Stimulated activated CD4-positive, alpha-beta T cell treated with anti-CD3 and anti-CD28 coated beads, Interleukin-4, amount 100 ng/mL, for 4 hours (primary cell): ENCODE measurements at places on chromosomes 2 and 18.

- no peak for DNase-seq
Measured at GRCh38 chr2:209380293-209380692, 43.6 kb upstream of the MAP2 start.

GRCh38 chr2:9984871-9985480 is 33.5 kb downstream of the GRHL1 start:
- DNase-seq, result no peak

DNA sequence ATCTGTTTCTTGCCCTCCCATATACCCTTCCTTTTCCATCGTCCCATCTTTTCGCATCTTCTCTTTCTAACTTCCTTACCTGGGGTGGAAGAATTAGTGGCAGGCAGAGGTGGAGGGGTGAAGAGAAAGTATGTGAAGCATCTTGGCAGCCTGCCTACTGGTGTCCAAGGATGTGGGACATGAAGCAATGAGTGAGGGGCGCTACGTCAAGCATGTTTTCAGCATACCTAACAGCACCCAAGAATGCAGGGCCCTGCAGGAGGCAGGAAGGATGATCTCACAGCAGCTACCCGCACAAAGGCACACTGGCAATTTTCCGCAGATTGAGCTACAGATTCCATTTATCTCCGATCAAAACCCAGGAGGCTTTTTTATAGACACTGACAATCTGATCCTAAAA is 42.2 kb downstream of the METTL4 start:
- no peak for DNase-seq

GRCh38 chr18:48959921-48960920 is 9.5 kb upstream of the SMAD7 start:
- no peak for DNase-seq

GRCh38 chr18:9750606-9751304 is 42.7 kb downstream of the RAB31 start:
- DNase-seq, result no peak

DNA sequence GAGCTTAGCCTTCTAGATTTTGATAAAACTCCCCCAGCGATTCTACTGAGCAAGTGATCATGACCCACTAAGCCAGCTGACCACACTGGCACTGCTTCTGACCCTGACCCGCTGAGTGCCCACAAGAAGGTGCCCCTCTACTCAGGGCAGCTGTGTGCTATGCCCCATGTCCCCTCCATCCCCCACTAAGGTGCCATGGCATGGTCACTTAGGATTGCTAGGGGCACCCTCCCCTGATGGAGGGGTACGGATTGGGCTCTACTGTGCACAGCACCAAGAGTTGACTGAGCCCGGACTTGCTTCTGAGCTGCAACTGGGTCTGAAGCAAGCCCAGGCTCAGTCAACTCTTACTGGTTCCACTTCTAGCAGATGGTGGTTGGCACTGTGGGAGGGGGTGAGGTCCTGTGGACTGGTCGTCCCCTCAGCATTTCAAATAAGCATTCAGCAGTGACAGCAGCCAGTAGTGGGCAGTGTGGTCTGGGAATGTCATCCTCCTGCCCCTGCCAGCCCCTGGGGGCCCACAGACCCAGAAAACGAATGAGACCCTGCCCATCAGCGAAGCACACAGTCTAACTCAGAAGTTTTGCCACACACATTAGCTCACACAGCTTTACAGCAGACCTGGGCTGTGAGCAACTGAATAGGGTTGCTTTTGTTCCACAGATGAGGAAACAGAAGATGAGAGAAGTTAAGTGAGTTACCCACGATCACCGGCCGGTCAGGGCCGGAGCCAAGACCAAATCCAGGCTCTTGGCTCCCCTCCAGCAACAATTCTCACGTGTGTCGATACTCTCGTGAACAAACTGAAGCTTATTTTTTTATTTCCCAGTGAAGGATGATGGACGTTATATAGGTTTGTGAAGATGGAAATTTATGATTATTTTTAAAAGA is 52.1 kb upstream of the FOSL2 start:
- no peak for DNase-seq

- no peak for DNase-seq
Measured at GRCh38 chr2:68855550-68855949, 15.6 kb downstream of the BMP10 start.

GRCh38 chr2:54666131-54666633 is 57.3 kb upstream of the EML6 start:
- no peak for DNase-seq

GRCh38 chr2:216604458-216604857 is 28.8 kb upstream of the IGFBP2 start:
- no peak for DNase-seq

DNA sequence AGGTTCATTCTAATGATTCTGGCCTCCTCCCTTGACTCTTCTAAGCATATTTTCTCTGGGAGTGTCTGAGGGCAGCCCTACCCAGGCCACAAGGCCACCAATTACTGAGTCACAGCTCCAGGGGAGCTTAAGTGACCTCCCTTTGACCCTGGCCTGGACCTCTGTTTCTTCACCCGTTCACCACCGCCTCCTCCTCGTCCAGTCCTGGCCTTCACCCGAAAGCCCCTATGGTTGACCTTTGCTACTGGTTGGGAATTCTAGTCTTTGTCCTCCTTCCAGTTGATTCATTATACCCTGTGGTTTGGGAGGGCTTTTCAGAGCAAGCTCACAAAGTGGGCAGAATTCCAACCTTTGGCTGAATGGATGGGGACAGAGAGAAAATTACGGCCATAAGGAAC is 72.6 kb downstream of the NRP2 start:
- no peak for DNase-seq

DNA sequence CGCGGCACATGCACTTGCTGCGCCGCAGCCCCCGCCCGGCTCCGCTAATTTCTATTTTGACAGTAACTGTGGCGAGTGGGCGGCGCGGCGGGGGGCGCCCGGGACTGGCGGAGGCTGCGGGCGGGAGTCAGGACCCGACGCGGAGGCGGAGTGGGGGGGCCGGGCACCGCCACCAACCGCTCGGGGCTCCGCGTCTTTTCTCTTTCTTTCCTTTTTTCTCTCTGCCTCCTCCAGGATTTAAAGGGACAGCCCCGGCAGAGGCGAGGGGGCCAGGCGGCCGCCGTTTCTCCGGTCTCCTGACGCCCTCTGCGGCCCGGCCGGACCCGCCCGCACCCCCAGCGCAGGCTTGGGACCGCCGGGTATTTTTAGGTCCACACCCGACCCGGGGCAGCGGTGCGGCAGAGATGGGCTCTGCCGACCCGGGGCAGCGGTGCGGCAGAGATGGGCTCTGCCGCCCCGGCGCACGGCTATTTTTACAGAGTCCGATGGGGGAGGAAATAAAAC is 460 bp upstream of the ZBTB7C start:
- DNase-seq, result peak; percentile 16

DNA sequence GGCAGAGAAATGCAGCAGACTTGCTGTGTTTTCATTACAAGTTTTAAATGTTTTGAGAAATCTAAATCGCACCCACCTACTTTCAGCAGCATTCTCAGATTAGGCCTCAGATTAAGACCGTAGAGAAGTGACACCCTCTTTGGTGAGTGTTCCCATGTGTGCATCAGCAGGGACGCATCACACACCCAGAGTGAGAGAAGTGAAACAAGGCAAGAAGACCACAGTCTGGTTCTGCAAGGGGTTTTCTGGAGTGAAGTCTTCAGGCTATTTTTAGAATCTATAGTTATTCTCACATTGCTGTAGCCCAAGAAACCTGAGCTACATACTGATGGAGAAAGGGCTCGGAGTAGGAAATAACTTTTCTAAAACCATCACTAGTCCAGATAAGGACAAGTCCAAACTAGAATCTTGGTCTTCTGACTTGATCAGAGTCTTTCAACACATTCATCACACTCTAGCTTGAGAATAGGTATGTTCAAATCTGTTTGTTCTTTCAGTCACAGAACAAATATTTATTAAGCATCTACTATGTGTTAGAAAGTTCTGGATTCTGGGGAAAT is 1216.6 kb upstream of the PIK3C3 start:
- DNase-seq, result no peak

DNA sequence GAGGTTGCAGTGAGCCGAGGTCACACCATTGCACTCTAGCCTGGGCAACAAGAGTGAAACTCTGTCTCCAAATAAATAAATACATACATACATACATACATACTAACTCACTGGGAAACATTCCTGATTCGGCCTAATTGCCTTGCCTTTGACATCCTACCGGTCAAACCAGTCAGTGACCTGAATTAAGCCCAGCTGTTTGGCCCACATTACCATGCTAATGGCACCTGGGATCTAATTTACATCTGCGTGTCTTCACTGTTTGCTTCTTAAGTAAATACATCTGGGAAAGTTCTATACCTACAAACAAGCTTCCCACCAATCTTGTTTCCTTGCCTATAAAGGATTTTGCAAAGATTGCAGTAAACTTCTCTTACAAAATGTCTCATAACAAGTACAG is 230.2 kb upstream of the ZC3H15 start:
- no peak for DNase-seq

DNA sequence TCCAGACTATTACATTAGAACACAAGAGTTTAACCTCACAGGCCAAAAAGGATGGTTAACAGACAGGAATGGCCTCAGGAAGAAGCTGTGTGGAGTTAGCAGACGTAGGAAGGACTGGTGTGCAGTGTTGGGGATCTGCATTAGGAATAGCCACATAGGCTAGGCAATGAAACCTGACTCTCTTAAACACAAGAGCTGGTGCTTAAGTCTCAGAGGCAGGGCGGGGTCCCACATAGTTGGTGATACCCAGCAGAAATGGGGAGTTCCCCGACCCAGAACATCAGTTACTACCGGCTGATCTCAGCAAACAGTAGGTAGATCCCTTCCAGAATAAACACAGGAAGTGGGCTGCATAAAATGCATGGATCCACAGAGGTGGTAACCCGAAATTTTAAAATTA is 64.1 kb downstream of the CCDC93 start:
- no peak for DNase-seq

GRCh38 chr2:235098736-235099494 is 147.1 kb downstream of the SH3BP4 start:
- no peak for DNase-seq

- DNase-seq, result no peak
Measured at GRCh38 chr2:205731583-205731981, 49.3 kb downstream of the NRP2 start.

GRCh38 chr18:74328206-74328605 is 12.6 kb downstream of the C18orf63 start:
- no peak for DNase-seq
